ENCODE measurements at places on chromosomes 1 and 21. TPM values are rescaled to one million over a fixed set of nuclear protein-coding genes. Genes with fewer than 3 reads are reported as not detected.

DNA sequence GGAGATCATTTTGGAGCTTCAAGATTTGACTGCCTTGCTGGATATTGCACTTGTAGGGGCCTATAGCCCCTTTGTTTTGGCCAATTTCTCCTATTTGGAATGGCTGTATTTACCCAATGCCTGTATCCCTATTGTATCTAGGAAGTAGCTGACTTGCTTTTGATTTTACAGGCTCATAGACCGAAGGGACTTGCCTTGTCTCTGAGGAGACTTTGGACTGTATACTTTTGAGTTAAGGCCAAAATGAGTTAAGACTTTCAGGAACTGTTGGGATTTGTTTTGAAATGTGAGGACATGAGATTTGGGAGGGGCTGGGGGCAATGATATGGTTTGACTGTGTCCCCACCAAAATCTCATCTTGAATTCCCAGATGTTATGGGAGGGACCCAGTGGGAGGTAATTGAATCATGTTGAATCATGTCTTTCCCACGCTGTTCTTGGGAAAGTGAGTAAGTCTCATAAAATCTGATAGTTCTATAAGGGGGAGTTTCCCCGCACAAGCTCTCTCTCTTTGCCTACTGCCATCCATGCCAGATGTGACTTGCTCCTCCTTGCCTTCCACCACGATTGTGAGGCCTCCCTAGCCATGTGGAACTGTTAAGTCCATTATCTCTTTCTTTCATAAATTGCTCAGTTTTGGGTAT, 276.1 kb downstream of the LMX1A start:
- no peaks in the 10 kb centered on the region for H3K36me3 ChIP-seq
- DNase-seq = no peak
- no peaks in the 10 kb centered on the region for H3K4me1 ChIP-seq
- H3K27me3 ChIP-seq = no peaks in the 10 kb centered on the region
- H3K27ac ChIP-seq = no peak overlapping the region

DNA sequence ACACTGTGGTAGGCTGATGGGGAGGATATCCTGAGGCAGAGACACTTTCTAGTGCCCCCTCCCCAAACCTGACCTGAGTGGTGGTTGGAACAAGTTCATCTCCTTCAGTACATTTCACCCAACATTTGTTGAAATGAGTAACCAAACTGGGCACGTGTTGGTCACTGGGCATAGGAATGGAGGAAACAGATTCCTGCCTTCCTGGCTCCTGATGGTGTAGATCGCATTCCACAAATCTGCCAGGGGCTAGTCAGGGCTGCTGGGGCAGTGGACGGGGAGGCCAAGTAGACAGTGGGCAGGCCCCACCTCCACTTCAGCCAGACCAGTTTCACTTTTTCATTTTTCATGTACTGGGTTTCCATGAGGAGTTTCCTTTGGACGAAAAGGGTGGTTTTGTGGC, 16.5 kb upstream of the ALX3 start:
- no peaks in the 10 kb centered on the region for H3K4me1 ChIP-seq
- no peak for DNase-seq
- no peak overlapping the region for H3K4me3 ChIP-seq
- H3K27ac ChIP-seq = no peak overlapping the region

The GNG12 gene
- total RNA-seq = 123 TPM

DNA sequence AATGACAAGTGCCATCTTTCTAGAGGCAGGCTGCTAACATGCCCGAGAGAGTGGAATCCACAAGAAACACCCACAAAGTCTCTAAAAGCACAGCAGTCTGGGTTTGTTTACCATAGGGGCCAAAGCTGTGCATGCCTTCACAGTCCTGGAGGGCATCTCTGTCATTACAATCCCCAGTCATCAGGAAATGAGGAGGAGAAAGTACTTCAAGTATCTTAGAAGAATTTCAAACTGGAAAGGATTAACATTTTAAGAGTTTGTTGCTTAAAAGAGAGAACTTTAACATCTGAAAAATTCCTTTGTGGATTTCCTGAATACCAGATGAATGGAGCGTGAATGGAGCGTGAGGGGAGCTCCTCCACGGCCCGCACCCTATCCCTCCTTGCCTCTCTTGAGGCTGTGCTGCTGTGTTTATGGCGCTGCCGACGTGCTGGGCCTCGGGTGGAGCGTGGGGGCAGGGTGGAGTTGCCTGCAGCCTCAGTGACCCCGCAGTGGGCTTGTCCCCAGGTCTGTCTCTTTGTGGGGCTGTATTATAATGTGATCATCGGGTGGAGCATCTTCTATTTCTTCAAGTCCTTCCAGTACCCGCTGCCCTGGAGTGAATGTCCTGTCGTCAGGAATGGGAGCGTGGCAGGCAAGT, 23.3 kb downstream of the SLC6A17 start:
- DNase-seq = no peak
- H3K4me3 ChIP-seq = no peak overlapping the region
- no peaks in the 10 kb centered on the region for H3K4me1 ChIP-seq
- no peak overlapping the region for H3K27ac ChIP-seq

DNA sequence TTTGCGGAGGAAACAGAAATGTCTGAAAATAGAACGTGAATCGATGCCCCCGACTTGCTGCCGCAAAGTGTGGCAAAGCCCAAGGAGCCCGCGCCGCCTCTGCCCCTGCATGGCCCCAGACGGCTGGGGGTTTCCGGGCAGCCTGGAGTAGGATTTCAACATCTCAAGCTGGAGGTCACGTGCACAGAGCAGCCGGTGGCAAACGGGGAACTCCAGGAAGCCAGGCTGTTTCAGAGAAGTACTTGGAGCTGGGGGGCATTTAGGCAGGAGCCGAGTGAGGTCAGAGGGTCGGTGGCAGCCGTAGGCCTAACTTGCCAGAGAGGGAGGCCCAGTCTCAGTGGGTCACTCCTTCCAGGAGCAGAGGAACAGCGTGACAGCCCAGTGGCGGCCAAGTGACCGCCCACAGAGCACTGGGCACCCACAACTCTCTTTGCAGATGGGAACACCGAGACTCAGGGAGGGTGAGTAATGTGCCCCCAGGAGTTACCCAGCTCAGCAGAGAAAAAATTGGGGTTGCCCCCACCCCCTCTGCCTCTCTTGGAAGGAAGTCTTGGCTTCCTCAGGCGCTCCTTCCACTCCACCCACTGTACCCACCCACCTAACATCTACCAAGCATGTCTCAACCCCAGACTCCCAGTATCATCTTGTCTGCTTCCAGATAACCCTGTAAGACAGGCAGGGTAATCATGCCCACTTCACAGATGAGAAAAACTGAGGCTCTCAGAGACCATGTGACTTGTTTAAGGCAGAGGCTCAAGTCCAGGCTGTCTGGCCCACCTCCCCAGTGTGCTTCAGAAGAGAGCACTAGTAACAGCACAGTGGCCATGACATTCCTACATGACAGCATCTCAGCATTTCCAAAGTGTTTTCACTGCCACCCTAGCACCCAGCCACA, 179.4 kb downstream of the HIVEP3 start:
- H3K36me3 ChIP-seq = no peaks in the 10 kb centered on the region
- DNase-seq = peak; percentile 94
- no peaks in the 10 kb centered on the region for H3K27me3 ChIP-seq
- H3K4me1 ChIP-seq = no peaks in the 10 kb centered on the region

All from aorta (tissue), 5 donors.